ENCODE measurements at places on chromosomes 12 and 14.

DNA sequence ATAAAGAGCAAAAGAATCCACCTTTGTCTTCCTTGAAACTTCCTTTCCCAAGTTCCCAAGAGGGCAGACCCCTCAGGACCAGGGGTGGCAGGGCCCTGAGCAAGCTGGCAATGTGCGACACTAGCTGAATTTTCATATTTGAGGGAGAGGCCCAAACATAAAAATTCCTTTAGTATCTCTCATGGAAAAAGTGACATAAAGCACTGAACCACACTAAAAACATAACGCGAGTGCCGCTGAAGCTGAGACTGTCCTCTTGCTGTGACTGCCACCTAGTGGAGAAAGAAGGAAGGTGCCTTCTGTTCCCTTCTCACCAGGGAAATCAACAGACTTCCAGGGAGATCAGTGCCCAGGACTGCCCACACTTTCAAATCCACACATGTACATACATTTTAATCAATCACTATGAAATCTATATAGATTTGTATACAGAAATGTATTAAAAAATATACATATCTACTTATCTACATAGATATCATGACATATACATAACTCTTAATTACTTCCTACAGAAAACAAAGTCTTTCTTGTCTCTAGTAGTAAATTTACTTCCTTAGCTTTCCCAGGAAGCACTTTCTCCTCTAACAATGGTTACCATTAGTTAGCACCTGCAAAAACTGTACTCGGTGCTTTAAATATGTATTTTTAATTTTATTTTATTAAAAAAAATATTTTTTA is 53.8 kb downstream of the SSH1 start:
- DNase-seq: peak; percentile 94

GRCh38 chr14:90760591-90761316 is 55.5 kb downstream of the TTC7B start:
- peak; percentile 64 for DNase-seq

DNA sequence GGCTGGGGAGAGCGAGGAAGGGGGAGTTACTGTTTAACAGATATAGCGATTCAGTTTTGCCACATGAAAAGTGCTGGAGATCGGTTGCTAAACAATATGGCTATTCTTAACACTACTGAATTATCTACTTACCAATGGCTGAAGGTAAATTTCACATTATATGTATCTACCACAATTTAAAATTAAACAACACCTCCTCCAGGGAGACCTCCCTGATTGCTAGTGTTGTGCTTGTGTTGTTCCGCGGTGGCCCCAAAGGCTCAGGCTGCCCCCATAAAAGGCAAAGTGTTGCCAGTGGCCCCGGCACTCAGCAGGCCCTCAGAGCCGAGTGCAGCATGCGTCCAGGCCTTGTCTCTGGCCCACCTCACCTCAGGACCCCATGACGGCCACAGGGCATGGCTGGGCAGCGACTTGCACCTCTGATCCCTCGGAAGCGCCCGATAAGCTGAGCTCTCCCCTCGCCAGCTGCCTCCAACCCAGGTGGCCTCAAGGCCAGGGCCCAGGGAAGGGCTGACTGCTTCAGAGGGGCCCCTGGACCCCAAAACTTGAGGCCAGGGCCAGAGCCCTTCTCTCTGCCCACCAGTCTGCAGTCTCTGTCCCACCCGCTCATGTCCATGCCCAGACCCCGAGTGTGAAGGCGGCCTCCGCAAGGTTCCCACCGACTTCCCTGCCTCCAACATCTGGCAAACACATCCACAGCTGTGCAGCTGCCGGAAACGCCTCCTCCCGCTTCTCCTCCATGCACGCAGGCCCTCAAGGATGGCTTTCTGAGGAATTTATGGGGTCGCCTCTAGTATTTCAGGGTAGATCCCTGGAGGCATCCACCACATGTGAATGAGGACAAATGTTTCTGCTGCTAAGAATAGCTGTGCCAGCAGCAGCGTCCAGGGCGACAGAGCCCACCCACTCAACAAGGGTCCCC is 60.0 kb downstream of the NCOR2 start:
- DNase-seq: peak; percentile 59

DNA sequence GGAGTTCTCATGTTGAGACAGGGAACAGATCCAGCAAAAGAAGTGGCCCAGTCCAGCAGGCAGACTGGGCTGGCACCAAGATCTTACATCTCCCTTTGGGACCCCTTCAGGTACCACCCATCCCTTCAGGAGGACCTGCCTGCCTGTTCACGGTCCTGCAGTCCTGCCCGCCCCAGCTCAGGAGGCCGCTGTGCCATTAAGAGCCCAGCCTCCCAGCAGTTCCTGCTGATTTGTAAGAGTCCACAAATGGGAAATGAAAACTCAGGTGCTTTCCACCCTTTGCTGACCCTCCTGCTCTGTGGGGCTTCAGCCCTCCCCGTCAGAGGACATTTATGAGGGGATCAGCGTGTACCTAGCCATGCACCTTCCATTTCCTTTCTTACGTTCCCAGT is 39.5 kb downstream of the C14orf132 start:
- no peak for DNase-seq

- DNase-seq: no peak
Observed at GRCh38 chr12:130658145-130658911, 57.8 kb downstream of the RIMBP2 start.

DNA sequence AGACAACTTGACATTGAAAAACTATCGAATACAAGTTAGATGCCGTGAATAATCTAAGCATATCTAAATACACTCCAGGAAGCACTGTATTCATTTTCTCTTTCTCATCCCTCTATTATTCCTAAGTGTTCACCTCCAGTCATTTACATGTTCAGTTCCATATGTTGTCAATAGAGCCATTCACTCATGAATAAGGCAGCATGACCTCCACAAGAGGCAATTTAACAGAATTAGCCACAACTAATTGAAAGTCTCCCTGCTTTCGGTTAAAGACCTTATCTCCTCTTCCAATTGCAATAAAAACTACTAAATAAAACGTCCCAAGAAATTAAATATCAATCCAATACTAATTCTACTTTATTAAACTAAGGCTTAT is 1.8 kb downstream of the LRIG3 start:
- DNase-seq: no peak

GRCh38 chr12:120584343-120585149 is 3.3 kb upstream of the POP5 start:
- peak; percentile 19 for DNase-seq

DNA sequence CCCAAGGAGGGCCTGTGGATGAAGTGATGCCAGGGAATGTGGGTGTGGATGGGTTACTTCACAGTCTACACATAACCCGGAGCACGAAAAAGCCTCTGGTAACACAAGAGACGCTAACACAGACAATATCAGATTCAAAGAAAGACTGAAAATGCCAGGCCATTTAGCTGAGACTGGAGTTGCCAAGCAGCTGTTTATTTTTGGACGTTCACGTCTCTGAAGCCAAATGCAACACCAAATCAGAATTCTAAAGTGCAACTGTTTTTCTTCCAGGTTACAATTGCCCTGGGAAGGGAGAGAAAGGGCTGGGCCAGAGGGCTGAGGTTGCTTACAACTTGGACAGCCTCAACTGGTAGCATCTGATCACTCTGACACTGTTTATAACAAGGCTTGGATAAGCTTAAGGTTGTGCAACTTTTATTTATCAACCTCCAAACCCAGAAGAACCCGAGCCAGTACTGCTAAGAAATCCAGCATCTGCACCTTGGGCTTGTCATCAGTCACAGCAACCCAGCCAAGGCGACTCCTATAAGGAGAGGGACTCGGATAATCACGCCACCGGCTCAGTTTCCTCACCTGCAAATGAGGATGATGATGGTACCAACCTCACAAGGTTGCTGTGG is 24.8 kb downstream of the NUAK1 start:
- no peak for DNase-seq
